ENCODE measurements at places on chromosomes 7 and 10. TPM values are rescaled to one million over a fixed set of nuclear protein-coding genes. Genes with fewer than 3 reads are reported as not detected.

Gene AP4M1
- 19.5 TPM for total RNA-seq

Gene ERVW-1
- total RNA-seq, result not detected

Gene IL2RA
- total RNA-seq, result 2.2 TPM

Gene MMD2
- total RNA-seq, result not detected

Gene CTAGE6
- total RNA-seq, result 3.1 TPM

Gene CDC14C
- total RNA-seq, result not detected

Gene MET
- 54.1 TPM for total RNA-seq

Gene AS3MT
- total RNA-seq, result 0.29 TPM

Gene CALHM3
- total RNA-seq, result not detected

Gene PNLIPRP2
- not detected for total RNA-seq

Gene LIPF
- not detected for total RNA-seq

Gene MLXIPL
- total RNA-seq, result 4.6 TPM

GRCh38 chr7:22251281-22251680 lies 105.7 kb downstream of the RAPGEF5 start:
- no peak for DNase-seq

GRCh38 chr10:130401860-130402765 lies 265.9 kb downstream of the GLRX3 start:
- DNase-seq, result no peak

DNA sequence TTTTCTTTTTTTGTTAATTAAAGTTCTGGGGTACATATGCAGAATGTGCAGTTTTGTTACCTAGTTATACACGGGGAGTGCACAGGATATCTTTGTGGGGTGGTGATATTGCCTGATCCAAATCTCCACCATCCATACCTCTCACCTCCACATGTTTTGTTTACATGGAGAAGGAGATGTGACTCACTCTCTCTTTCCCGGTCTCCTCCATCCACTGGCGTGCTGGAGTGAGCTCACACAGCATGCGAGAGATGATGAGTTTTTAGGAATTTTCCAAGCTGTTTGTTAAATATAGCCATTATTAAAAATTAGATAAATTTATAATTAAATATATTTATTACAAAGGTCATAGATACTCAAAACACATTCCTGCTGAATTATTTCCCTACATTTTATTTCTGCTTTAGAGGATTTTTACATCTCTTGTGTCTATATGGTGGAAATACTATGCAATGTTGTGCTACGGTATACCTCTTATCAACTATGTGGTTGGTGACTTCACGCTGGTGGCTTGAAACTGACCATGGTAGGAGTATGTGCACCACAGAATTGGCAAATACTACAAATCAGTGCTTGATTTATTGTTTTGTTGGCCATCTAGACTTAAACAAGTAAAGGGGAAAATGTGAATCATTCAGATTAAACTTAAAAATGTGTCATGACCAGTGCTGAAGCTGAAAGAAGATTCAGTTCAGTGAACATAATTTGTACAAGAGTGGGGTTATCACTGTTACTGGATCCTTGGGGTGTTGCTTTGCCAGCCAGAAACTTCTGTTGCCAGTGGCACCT lies 107.9 kb upstream of the FAM180A start:
- DNase-seq, result no peak

- no peak for DNase-seq
These were observed 87.5 kb upstream of the IFRD1 start for GRCh38 chr7:112362731-112363131.

DNA sequence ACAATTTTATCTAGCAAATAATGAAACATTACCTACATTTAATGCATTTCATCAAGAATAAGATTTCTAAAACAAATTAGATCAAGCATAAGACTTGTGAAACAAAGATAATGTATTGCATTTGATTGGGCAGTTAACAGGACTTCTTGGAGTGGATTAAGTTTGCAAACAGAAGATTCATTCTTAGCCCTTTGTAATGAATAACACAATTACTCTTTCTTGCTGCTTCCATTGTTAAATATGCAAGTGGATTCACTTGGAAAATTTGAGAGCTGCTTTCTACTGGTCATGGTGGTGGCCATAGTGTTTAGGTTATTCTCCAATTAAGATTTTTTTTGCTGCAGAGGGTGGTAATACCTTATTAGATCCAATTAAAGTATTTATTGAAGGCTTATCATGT lies 6.0 kb downstream of the PPP1R9A start:
- no peak for DNase-seq

GRCh38 chr10:74794531-74794930 lies 31.9 kb upstream of the KAT6B start:
- DNase-seq, result no peak

DNA sequence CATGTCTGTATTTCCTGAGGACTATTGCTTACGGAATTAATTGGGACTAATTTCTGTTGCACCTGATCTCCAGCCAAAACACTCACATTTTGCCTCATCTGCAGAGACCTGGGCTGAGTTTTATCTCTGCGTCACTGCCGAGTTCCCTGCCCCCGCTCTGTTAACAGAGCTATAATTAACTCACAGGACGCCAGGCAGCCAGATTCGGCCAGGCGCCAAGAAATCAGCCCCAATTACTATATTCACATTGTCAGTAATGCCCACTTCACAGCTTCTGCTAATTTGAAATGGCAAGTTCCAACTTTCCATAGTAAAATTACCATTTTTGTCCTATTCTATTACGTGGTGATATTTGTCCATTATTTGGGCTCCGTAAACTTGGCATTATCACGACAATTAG lies 130.5 kb downstream of the CUX1 start:
- DNase-seq, result peak; percentile 56

DNA sequence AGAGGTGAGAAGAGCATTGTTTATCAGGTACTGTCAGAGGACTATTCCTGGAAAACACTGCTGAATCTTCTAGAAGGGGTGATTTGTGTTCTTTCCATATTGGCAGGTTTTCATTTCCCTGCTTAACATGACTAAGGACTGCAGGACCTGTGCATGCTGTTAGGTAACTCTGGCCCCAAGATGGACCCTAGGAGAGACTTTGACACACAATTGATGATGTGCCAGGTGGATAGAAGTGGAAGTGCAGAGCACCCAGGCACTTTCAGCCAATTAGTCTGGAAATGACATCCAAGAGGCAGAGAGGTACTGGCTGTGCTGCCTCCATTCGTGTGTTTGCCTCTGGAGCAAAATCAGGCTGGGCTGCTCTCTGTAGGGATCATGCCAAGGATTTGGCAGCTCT lies 496.3 kb upstream of the GALNT17 start:
- no peak for DNase-seq

- no peak for DNase-seq
These were observed 4.4 kb upstream of the LRRN3 start for GRCh38 chr7:111086532-111086931.

DNA sequence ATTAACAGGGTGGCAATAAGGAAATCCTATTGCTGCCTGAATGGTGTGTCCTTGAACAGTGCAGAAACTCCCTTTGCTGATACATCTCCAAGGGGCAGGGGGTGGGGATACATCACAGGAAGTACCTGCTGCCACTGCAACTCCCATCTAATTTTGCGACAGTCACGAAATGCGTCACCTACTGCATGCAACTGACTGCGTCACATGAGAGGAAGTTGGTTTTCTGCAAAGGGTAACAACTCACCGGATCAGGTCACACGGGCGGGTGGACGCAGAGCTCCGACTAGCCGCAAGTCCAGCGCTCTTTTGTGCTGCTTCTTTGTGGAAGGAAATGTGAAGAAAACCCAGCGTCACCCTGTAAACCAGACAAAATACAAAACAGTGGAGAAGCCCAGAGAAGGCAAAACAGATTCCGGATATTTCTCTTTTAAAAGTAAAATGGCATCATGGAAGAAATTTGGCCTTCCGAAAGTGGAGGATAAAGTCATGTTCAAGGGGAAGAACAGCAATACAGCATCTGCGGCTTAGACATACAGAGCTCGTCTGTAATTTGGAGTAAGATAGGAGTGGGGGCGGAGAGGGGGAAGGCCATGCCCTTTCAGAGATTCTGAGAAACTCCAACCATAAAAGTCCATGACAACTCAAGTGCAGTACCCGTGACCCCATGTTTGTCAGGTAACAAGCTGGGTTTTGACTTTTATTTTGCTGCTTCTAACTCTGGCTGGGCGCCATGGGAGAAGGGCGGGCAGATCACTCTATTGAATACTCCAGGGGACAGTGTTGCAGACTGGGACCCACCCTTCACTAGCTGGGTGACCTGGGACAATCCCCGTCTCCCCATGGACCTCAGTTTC lies 32.3 kb upstream of the PLEKHS1 start:
- no peak for DNase-seq

GRCh38 chr7:155194382-155195140 lies 103.1 kb upstream of the INSIG1 start:
- no peak for DNase-seq

GRCh38 chr10:49512121-49512809 lies 26.7 kb downstream of the ERCC6 start:
- DNase-seq, result no peak

GRCh38 chr7:4460597-4460996 lies 221.5 kb upstream of the FOXK1 start:
- DNase-seq, result no peak

GRCh38 chr7:146741911-146742310 lies 625.3 kb downstream of the CNTNAP2 start:
- DNase-seq, result no peak

DNA sequence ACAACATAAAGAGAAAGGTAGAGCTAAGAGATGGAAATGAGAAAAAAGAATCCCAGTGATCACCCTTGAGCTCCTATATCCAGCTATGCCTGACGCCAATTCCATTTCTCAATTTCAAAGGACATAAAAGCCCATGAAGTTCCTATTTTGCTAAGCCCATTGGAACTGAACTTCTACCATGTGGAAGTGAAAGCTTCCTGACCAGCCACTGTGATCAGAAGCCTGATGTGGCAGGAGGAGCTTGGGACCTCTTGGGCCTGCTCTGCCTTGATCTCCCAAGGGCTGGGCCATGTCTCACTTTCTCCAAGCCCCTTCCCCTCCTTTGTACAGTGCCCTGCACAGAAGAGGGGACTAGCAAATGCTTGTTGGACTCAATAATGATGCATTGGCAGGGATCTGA lies 52.7 kb downstream of the PRLHR start:
- no peak for DNase-seq

DNA sequence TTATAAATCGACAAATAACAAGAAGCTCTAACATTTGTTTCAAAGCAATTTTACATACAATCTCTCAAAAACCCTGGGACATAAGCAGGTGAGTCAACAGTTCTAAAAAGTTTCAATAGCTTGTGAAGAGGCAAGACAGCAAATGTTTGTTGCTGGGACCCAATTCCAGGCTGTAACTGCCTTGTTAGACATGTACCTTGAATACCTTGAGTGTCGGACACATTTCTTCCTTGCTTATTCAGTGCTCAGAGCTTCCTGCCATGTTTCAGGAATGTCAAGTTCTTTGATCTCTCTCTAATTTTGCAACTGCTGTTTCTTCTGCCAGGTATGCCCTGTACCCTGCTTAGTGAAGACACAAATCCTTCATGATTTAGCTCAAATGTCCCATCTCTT lies 5.1 kb downstream of the CH25H start:
- DNase-seq, result no peak

DNA sequence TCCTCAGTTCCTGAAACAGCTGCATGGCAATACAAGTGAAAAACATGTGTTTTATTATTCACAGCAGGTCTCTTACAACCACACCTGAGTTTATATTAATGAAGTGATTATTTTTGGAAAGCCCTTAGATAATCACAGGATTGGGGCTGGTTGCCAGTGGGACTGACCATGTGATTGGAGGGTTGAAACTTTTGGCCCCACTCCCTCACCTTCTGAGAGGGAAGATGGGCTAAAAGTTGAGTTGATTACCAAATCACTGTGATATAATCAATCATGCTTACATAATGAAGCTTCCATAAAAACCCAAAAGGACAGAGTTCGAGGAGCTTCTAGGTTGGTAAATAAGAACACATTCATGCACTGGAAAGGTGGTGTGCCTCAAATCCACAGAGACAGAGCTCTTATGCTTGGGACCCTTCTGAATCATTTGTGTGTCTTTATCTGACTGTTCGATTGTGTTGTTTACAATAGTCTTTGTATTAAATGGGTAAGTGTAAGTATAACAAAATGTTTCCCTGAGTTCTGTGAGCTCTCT lies 393.9 kb downstream of the RPS24 start:
- DNase-seq, result no peak

- DNase-seq, result no peak
These were observed 84.8 kb upstream of the ASAH2 start for GRCh38 chr10:50336140-50336539.

DNA sequence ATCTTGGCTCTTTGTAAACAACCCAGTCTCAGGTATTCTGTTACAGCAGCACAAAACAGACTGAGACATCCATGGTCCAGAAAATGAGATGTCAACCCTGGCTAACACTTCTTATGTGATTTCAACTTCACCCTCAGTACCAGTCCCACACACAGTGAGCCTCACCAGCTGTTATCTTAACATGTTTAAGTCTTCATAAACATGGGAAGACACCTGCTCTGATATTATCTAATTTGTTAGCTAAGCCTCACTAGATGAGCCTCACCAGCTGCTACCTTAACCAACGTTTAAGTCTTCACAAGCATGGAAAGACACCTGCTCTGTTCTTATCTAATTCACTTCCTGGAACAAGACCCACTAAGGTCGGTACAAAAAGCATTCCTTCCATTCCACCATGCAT lies 130.8 kb downstream of the CALN1 start:
- DNase-seq, result no peak

DNA sequence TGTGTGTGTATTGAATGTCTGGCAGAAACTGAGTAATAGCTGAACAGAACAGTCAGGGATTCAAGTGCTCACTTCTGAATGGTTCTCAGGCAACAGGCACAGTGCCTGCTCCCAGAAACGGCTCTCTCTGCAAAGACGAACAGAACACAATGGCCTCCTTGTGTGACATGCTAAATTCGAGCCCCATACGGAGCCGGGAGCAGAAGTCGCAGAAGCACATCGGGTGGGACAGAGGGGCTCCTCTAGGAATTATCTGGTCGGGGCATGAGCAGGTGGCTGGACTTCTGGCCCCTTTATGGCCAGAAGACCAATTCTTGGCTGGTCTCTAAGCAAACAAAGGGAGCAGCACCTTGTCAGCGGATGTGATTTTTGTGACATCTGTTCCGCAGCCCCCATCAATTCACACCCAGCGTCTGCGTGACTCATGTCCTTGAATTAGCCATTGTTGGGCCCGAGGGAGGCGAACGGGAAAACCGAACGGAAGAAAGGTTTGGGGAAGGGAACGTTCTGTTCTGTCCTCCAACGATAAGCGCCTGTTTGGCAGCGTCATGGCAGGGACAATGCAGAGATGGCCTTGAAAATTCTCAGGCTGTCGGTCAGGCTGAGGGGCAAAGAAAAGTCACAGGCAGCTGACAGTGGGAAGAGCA lies 47.3 kb upstream of the NPTX2 start:
- DNase-seq, result no peak
